ENCODE measurements at places on chromosomes 2 and 18.

GRCh38 chr2:12918835-12919445 lies 202.2 kb downstream of the TRIB2 start:
- no peak for DNase-seq
- no peaks in the 10 kb centered on the region for H3K36me3 ChIP-seq
- no peak overlapping the region for H3K27ac ChIP-seq
- H3K4me3 ChIP-seq = no peak overlapping the region

GRCh38 chr2:85649201-85650190 lies 18.5 kb downstream of the SFTPB start:
- no peak overlapping the region for H3K4me3 ChIP-seq
- no peaks in the 10 kb centered on the region for H3K27me3 ChIP-seq
- no peak overlapping the region for H3K27ac ChIP-seq
- H3K4me1 ChIP-seq = no peaks in the 10 kb centered on the region
- peaks cover 30% of the 10 kb centered on the region for H3K36me3 ChIP-seq
- DNase-seq = no peak

DNA sequence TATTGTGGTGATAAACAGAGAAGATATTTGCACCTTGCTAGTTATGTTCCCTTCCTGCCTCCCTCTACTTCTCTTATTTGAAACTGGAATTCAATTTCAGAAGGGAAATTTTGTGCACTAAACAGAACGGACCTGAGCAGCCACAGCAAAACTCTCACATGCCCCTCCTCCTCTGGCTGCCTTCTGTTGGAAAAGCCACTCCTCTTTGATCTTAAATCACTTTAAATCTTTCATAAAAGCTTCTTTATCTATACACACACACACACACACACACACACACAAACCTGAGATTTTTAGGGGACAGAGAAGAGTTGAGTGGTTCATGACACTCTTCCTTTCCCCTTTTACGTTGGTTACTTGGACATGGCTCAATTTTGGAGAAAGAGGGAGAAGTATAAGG lies 5.6 kb downstream of the TBR1 start:
- no peak overlapping the region for H3K27ac ChIP-seq
- H3K36me3 ChIP-seq = no peaks in the 10 kb centered on the region
- no peak for DNase-seq
- H3K4me1 ChIP-seq = peaks cover 15% of the 10 kb centered on the region
- H3K4me3 ChIP-seq = no peak overlapping the region

DNA sequence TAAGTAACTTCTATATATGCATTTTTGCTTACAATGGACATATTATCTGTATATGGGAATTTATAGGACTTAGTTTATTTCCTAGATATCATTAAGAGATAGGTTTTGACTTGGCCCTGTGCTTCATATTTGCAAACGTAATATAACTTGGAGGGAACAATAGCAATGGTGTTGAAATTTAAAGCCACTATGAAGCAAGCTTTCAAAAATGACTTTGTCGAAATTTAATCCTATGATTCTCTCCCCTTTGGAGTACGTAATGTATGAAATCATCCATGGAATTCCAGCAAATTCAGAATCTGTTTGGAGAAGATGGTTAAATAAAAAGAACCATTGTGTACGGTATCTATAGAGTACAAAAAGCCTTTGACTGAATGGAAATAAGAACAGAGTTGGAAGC lies 486.3 kb downstream of the ARHGAP15 start:
- no peak overlapping the region for H3K27ac ChIP-seq
- H3K36me3 ChIP-seq = no peaks in the 10 kb centered on the region
- DNase-seq = no peak
- no peak overlapping the region for H3K4me3 ChIP-seq
- H3K4me1 ChIP-seq = no peaks in the 10 kb centered on the region
- H3K27me3 ChIP-seq = no peaks in the 10 kb centered on the region

GRCh38 chr2:11696736-11697102 lies 26.7 kb upstream of the NTSR2 start:
- H3K27ac ChIP-seq = no peak overlapping the region
- H3K4me3 ChIP-seq = no peak overlapping the region
- no peak for DNase-seq

GRCh38 chr18:71597219-71597618 lies 946.9 kb downstream of the CBLN2 start:
- no peaks in the 10 kb centered on the region for H3K36me3 ChIP-seq
- no peaks in the 10 kb centered on the region for H3K4me1 ChIP-seq
- no peaks in the 10 kb centered on the region for H3K27me3 ChIP-seq
- H3K4me3 ChIP-seq = no peak overlapping the region

DNA sequence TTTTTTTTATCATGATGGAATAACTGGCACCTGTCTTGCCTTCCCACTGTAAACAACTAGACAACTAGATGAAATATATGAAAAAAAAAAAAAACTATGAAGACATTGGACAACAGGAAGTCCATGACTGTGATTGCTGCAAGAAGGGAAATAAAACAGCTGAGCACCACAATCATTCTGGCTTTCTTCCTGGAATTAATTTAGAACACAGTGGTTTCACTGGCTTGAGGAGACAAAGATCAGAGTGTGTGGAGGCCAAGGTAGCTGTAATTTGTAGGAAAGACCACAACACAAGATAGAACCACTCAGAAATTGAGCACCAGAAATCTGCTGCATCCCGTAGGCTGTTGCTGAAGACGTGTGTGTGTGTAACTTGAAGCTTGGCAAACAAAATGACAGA lies 121.1 kb upstream of the PID1 start:
- no peak overlapping the region for H3K27ac ChIP-seq
- no peaks in the 10 kb centered on the region for H3K36me3 ChIP-seq
- no peak overlapping the region for H3K4me3 ChIP-seq
- H3K27me3 ChIP-seq = no peaks in the 10 kb centered on the region
- no peaks in the 10 kb centered on the region for H3K4me1 ChIP-seq
- no peak for DNase-seq

- H3K36me3 ChIP-seq = no peaks in the 10 kb centered on the region
- no peak for DNase-seq
- no peaks in the 10 kb centered on the region for H3K4me1 ChIP-seq
- no peak overlapping the region for H3K27ac ChIP-seq
These were observed 28.3 kb downstream of the MYO7B start for GRCh38 chr2:127563458-127564428.

- no peak for DNase-seq
- H3K27ac ChIP-seq = no peak overlapping the region
- no peaks in the 10 kb centered on the region for H3K36me3 ChIP-seq
These were observed 86.3 kb downstream of the ALPK2 start for GRCh38 chr18:58542426-58543159.

DNA sequence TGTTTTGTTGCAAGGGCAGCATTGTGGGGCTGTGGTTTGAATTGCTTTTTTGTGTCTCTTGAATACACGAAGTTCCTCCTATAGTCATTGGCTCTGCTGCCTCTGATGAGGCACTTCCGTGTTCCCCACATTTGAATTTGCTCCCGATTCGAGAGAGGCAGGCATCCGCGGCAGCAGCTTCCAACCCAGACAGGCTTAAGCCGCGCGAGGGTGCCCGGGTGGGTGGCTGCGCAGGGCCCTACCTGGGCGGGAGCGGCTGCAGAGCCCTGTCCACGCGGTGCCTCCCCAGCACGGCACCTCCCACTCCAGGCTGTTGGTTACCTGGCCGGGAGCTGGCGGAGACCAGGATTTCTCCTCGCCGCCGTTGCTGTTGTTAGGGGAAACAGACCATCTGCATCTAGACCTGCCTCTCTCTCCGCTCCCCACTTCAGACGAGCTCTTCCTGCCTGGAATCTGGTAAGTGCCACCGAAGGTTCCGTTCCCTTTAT lies 151.3 kb downstream of the NEDD4L start:
- peak; percentile 18 for DNase-seq
- H3K4me1 ChIP-seq = no peaks in the 10 kb centered on the region
- no peaks in the 10 kb centered on the region for H3K36me3 ChIP-seq
- H3K27ac ChIP-seq = peak overlapping the region; percentile 9
- H3K4me3 ChIP-seq = peak overlapping the region; percentile 56

DNA sequence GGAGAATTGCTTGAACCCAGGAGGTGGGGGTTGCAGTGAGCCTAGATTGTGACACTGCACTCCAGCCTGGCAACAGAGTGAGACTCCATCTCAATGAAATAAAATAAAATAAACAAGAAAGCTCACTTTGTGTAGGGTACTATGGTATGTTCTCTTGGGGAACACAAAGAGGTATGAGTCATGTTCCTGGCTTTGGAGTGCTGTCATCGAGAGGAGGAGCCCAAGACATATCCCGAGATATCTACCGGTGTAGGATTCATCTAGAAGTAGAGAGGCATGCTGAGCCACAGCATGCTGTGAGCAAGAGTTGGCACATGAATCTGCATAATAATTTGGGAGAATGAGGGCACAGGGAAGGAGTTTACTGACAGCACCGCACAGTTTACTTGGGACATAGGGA lies 244.9 kb upstream of the EPHA4 start:
- no peak overlapping the region for H3K27ac ChIP-seq
- H3K4me1 ChIP-seq = no peaks in the 10 kb centered on the region
- DNase-seq = no peak
- H3K36me3 ChIP-seq = no peaks in the 10 kb centered on the region

DNA sequence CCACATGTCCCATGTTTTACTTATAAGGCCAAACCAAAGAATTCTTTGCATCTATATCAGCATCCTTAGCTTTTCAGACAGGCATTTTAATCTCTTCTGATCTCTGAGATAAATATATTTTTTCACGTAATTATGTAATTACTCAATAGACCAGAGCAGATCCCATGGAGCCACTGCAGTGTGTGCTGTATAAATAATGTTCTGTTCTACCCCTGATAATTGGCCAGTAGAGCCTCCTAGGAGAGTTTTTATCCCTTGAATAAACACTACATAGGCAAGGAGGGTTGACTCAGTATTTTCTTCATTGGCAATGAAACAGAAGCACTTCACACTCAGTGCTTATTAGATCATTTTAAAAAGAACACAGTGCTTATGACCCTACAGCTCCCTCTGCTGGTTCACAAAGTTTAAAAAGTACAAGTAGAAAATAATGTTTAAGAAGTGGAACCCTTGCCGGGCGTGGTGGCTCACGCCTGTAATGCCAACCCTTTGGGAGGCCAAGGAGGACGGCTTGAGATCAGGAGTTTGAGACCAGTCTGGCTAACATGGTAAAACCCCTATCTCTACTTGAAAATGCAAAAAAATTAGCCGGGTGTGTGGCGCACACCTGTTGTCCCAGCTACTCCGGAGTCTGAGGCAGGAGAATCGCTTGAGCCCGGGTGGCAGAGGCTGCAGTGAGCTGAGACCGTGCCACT lies 91.9 kb downstream of the PPP1R1C start:
- no peaks in the 10 kb centered on the region for H3K36me3 ChIP-seq
- H3K27ac ChIP-seq = no peak overlapping the region
- H3K27me3 ChIP-seq = no peaks in the 10 kb centered on the region

DNA sequence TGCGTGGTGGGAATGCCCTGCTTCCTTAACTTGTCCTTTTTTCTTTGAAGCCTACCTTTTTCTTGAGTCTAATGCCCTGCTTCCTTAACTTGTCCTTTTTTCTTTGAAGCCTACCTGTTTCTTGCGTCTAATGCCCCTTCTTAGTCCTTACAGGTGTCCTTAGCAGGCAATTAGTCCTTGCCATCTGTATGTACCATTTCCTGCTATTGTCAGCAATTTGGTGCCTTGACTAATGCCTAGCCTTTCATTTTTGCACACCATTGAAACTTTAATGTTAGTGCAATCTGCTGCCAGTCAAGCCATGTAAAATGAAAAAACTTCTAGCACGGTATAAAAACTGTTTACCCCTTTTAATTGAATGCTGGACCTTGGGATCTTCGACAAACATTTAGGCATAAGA lies 4.3 kb downstream of the KDM3A start:
- H3K27me3 ChIP-seq = no peaks in the 10 kb centered on the region
- no peak for DNase-seq
- H3K4me3 ChIP-seq = no peak overlapping the region
- peaks cover 18% of the 10 kb centered on the region for H3K36me3 ChIP-seq
- H3K4me1 ChIP-seq = peaks cover 56% of the 10 kb centered on the region

DNA sequence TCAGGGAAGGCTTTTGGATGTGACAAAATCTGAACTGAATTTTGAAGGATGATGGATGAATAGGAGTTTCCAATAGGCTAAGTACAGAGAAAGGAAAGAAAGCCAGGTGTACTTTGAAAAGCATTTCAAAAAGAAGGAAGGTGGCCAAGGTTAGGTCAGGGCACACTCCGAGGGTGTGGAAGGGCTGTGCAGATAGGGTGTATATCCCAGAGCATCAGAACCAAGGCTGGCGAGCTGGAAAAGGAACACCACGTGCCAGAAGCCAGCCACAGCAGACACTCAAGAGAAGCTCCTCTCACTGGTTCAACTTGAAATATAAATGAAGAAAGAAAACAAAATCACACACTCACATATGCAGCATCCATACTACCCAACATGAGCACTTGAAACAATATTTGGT lies 51.0 kb downstream of the RPL31 start:
- no peaks in the 10 kb centered on the region for H3K27me3 ChIP-seq
- H3K4me1 ChIP-seq = no peaks in the 10 kb centered on the region
- H3K36me3 ChIP-seq = no peaks in the 10 kb centered on the region
- no peak overlapping the region for H3K4me3 ChIP-seq

DNA sequence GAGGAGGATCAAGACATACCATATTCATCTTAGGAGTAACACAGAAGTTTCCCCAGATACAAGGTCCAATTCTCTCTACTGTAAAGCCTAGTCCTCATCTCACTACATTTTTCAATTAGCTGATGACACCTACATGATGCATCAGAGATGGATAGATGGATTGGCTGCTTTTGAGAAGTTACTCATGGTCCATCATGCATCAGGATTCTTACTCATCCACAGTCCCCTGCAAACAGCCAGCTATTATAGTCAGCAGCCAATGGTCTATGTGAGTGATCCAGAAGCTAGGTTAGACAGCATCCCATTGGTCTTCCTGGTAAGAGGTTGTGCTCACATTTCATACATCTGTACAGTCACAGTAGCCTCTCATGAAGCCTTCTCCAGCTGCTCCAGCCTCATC lies 154.5 kb upstream of the NRP2 start:
- H3K27me3 ChIP-seq = no peaks in the 10 kb centered on the region
- H3K36me3 ChIP-seq = no peaks in the 10 kb centered on the region
- no peak overlapping the region for H3K27ac ChIP-seq
- no peak for DNase-seq

DNA sequence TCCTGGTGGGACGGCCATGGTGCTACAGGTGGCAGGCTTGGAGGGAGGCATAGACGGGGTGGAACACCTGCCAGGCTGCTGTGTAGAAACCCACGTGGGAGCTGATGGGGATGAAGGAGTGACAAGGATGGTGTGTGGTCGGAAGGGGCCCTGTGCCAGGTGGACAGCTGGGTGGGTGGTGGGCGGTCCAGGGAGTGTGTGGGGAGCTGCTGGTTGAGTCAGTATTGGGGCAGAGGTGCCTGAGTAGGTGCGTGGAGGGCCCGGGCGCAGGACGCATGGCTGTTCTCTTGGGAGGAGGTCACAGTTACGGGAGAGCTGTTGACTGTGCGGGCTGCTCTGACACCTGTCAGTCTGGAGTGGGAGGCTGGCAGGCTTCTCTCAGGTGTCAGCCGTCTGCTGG lies 12.6 kb upstream of the D2HGDH start:
- no peak overlapping the region for H3K27ac ChIP-seq
- H3K4me1 ChIP-seq = no peaks in the 10 kb centered on the region
- no peaks in the 10 kb centered on the region for H3K27me3 ChIP-seq
- H3K4me3 ChIP-seq = no peak overlapping the region

GRCh38 chr2:167752734-167753133 lies 494.7 kb downstream of the STK39 start:
- no peaks in the 10 kb centered on the region for H3K4me1 ChIP-seq
- no peak overlapping the region for H3K27ac ChIP-seq
- no peak for DNase-seq
- peaks cover 4% of the 10 kb centered on the region for H3K27me3 ChIP-seq
- no peak overlapping the region for H3K4me3 ChIP-seq
